Central memory CD8-positive, alpha-beta T cell (primary cell): ENCODE measurements at places on chromosomes 7 and 10.

DNA sequence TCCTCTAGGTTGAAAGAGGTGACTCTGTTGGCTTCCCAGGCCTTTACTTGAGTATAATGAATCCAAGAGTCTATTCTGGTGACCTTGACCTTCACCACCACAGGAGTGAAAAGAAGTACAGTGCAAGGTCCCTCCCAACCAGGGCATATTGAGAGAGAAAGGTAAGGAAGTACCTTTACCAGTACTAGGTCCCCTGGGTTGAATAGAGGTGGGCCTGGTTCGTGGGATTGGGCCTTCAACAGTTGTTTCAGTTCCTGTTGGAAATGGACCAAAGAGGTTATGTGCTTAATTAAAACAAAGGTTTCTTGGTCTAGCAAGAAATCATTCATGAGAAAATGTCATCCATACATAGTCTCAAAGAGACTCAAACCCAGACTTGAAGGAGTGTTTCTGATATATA lies 6.4 kb upstream of the SFTPA1 start:
- DNase-seq = no peak

DNA sequence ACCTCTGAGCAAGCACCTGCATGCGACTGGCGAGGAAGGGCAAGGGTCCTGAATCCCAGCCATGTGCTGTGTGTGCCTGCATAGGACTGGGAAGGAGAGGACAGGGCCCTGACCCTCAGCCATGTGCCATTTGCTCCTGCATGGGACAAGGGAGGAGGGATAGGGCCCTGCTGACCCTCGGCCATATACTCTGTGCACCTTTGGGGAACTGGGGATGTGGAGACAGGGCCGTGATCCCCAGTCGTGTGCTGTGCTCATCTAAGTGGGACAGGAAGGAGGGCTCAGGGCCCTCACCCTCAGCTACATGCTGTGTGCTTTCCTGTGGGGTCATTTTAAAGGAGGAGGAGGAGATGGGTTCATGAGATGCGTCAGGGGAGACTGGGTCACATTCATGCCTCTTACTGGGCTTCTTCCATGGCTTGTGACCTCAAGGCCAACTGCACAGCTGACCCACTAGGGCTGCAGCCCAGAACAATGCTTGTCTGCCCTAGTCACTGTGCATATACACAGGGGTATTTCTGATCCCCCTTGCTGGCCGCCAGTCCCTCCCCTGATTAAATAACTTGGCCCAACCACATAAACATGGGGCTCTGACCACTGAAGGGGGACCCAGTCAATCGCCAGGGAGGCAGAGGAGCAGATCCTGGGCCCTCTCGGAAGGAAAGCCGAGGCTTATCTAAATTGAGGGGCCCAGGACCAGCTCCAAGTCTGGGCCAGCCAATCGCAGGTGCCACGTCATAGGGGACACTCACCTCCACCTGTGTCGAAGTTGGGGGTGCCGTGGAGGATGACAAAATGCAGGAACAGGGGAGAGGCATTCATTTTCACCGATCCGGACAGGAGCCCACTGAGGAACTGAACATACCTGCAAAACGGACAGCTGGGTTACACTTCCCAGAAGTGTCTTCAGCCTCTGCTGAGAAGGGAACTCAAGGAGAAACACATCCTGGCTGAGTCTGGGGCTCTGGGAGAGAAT lies 167.3 kb downstream of the TNS3 start:
- DNase-seq = no peak

- no peak for DNase-seq
Observed at GRCh38 chr10:112985690-112986543, 35.9 kb downstream of the TCF7L2 start.

DNA sequence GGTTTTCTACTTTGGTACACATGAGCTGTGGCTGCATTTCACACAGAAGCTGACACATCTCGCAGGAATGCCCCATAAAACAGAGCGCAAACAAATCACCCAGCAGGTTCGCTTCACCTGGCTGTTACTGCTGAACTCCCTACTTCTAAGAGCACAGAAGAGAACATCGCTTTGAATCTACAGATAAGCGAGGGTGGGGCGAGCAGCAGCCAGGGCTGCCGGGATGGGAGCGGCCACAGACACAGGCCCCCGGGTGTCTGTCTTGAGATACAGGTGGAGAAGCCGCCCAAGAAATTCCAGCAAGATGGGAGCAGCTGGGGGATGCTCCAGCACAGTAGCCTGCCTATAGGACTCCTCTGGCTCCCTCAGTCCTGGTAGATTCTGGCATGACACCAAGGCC lies 27.4 kb downstream of the OGDHL start:
- no peak for DNase-seq

DNA sequence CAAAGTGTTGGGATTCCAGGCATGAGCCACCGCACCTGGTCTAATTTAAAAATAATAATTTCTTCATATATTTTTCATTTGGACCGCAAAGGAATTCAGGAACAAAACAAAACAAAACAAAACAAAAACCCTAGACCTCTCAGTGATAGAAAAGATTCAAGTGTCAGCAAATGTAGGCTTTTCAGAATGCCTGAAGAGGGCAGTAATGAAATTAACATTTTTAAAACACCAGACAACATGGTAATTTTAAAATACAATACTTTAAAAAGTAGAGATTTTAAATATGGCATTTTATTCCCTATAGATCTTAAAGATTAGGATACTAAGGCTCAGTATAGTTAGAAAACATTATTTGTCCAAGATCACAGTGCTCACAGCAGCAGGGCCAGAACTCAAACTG lies 36.6 kb downstream of the DNMBP start:
- no peak for DNase-seq

DNA sequence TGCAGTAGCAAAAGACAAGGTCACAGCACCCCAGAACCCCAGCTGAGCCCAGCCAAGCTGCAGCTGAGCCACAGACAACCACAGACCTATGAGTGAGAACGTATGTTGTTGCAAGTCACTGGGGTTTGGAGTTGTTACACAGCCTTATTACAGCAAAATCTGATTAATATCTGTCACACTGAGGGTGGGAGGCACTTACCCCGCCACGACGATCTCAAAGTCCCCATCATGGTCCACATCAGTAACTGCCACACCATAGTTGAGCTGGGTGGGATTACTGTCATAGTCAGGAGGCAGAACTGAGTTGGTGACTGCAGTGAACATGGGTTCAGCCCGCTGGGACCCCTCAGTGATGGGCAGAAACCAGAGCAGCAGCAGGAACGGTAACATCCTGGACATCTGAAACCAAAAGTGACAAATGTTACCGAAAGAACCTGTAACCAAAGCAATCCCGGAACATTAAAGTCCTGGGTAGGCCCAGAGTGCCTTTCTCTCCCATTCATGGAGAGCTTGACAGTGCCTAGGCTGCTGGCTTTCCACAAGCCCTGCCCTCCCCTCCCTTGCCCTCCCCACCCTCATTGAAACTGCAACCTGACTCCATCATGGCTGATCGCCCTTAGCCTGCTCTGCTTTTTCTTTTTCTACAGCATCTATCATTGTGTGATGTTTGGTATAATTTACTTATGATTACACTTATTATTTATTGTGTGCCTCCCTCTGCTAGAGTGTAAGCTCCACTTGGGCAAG lies 19.3 kb downstream of the CRTAC1 start:
- no peak for DNase-seq

DNA sequence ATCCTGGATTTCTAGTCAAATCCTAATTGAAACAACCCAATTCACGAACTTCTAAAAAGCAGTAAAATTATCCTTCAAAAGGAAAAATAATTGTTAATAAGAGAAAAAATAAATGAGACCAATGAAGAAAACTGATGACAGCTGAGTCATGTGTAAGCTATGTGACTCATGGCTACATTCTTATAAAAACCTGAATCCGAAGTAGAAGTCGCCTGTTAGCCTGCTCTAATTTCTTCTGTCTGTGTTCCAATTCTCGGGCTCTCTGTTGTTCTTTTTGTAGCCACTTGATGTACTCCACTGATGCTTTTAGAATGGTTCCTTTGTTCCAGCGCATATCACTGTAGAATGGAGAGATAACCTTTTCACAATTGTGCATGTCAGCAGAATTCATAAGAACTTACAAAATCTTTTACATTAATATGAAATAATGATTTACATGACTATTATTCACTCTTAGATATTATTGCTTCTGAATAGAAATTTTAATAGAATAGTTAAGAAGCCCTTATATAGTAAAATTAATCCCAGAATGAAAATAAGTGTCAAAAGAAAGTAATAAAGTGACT lies 88.8 kb downstream of the TFEC start:
- no peak for DNase-seq

DNA sequence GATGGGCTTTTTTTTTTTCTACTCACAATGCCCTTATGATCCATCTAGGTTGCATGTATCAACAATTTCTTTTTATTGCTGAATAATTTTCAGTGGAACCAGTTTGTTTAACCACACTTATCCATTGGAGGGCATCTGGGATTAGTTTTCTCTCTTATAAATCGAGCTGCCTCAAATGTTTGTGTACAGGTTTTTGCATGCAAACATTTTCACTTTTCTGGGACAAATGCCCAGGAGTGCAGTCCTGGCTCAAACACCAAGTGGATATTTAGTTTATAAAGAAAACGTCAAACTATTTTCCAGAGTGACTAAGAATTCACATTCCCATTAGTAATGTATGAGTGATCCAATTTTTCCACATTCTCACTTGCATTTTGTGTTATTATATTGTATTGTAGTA lies 313.4 kb downstream of the CXCL12 start:
- DNase-seq = no peak

- no peak for DNase-seq
Observed at GRCh38 chr10:129223363-129223762, 243.7 kb upstream of the MGMT start.
